ENCODE measurements at places on chromosomes 5 and 9. TPM values are rescaled to one million over a fixed set of nuclear protein-coding genes. Genes with fewer than 3 reads are reported as not detected.

Gene BTNL9
- 0.42 TPM for total RNA-seq

Gene LTC4S
- 5.5 TPM for total RNA-seq

Gene C5orf52
- not detected for total RNA-seq

Gene NOXA1
- 4.1 TPM for total RNA-seq

Gene PTCH1
- 49.6 TPM for total RNA-seq

Gene FER
- total RNA-seq, result 11.4 TPM

Gene RNF183
- not detected for total RNA-seq

Gene C9
- total RNA-seq, result not detected

Gene CDKN2B-AS1
- total RNA-seq, result 0.60 TPM

Gene NTNG2
- total RNA-seq, result 8.5 TPM

Gene OR1L8
- total RNA-seq, result not detected

Gene PCDHGB4
- 0.25 TPM for total RNA-seq

All from naive thymus-derived CD8-positive, alpha-beta T cell (primary cell).